Endodermal cell (in vitro differentiated cells): ENCODE measurements at places on chromosomes 1 and 21.

DNA sequence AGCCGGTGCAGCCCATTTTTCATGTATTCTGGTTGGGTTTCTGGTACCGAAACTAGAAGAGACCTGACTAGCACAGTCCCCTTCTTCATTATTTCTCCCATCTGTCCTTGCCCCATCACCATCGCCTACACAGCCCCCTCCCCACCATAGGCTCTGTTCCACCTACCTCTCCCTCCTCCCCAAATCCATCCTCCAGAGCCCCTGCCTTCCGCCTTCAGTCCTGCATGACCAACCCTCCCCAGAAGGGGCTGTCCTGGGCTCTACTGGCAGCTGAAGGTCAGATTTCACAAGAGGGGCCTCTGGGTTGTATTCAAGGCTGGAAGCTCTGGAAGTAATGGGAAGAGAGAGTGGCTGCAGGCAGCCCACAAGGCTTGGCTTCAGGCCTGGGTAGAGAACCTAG lies 55.2 kb downstream of the SDC3 start:
- DNase-seq, result peak; percentile 76

DNA sequence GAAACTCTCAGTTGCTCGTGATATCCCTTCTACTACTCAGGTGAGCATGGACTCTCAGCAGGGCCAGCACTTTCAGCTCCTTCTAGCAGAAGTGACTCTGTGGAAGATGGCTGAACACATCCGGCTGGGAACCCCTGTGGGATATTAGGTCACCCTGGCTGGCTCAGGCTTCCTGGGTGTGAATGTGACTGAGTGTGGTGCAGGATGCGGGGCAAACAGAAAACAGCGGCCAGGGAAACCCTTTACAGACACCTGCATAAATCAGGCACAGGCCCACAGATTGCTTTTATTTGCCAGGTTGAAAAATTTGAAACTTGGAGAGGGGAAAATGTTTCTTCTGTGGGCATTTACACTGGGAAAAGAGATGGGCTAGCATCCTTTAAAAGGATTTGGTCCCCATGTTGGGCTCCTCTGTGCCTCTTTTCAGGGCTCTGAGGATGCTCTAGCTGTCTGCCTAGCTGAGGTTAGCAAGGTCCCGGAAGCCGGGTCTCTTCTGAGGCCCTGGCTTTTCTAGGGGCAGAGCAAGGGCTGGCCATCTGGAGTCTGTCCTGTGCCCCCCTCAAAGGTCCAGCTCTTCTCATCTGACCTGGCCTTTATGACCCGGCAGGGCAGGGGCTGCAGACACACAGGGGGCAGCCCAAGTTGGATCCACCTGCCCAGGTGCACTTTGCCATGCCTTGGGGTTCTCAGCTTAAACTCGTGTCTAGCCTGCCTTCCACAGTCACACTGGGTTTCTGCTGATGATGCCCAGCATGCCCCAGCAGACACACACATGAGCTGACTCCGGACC lies 243.0 kb downstream of the SIPA1L2 start:
- no peak for DNase-seq

- DNase-seq, result no peak
Observed at GRCh38 chr21:34642211-34643075, 26.4 kb upstream of the CLIC6 start.

DNA sequence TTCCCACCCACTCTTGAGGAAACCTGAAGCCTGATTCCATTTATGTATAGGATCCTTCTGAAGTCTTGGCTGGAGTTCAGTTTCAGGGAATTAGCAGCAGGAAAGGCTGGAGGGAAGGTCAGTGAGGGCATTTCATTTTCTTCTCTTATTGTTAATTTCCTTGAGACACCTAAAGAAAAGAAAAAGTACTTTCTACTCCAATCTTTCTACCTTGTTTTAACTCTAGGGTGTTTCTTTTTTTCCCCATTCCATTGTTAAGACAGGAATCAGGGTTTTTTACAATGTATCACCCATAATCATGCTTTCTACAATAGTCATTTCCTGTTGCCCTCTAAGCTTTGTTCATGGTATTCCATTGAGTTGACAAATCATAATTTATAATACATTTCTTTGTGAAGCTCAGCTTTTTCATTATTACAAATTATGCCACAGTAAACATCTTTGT lies 27.4 kb downstream of the SNRPE start:
- DNase-seq, result no peak

- no peak for DNase-seq
Observed at GRCh38 chr1:55362558-55362957, 147.4 kb upstream of the USP24 start.

- peak; percentile 72 for DNase-seq
Observed at GRCh38 chr1:28580722-28581530, 11.1 kb upstream of the RAB42 start.

DNA sequence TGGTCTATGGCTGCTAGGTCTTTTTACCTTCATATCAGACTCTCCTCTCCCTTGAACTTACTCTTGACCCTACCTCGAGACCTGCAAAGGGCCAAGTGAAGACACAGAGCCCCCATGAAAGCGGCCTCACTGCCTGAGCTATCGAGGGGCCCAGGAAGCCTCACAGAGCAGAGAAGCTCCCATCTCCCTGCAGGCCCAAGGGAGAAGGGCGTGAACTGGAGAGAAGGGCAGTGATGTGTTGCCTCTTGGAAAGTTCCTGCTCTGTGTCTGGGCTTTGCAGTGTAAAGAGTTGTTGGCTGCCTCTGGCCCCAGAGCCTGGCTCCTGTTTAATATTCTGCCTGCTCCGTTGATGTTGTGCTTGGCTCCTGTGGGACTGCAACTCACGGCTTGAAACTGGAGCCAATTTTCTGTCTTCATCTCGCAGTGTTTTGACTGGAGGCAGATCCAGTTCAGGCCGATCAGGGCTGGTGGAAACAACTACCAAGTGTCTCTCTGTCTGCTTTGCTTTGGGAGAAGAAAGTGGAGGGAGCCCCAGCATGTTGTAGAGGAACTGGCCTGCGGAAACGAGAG lies 4.3 kb downstream of the SERTAD4 start:
- peak; percentile 62 for DNase-seq

GRCh38 chr1:232440325-232441035 lies 189.5 kb downstream of the SIPA1L2 start:
- DNase-seq, result no peak

DNA sequence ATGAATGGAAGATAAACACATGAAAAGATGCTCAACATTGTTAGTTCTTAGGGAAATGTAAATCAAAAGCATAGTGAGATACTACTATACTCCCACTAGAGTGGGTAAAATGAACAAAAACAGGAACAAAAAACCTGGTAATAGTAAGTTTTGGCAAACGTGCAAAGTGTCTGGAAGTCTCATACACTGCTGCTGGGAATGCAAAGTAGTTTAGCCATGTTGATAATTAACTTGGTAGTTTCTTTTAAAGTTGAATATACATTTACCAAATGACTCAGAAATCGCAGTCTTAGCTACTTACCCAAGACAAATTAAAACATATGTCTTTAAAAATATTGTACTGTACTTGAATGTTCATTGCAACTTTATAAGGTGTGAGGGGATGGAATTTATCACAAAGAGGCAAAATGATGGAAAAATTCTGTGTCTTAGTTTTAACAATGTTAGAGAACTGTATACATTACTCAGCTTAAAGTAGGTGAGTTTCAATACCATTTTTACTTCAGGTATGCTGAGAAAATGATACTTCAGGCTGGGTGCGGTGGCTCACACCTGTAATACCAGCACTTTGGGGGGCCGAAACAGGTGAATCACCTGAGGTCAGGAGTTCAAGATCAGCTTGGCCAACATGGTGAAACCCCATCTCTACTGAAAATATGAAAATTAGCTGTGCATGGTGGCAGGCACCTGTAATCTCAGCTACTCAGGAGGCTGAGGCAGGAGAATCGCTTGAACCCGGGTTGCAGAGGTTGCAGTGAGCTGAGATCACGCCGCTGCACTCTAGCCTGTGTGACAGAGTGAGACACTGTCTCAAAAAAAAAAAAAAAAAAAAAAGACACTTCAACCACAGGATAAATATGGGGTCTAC lies 102.3 kb downstream of the PDE4B start:
- no peak for DNase-seq

DNA sequence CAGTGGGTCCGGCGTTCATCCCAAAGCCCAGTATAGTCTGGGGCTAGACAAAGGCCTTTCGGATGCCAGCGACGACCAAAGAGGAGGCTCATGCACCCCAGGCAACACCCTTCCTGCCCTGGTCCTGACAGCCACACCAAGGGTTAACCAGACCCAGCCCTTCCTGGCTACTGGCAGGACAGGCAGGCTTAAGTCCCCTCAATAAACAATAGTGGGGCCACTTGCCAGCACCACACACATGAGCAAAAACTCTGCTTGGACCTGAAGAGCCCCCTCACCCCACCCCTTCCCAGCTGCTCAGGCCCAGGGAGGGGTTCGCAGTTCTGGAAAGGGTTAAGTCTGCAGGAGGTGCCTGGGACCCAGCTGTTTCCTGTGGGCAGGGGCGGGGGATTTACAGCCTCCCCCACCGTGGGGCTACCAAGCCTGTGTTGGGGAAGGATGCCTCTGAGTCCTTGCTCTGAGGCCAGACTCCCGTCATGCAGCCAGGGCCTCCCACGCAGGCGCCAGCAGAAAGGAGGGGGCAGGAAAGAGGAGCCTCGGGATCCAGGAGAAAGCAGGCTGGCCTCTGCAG lies 18.2 kb downstream of the PHLDA3 start:
- DNase-seq, result peak; percentile 71
